Effector memory CD4-positive, alpha-beta T cell (primary cell): ENCODE measurements at places on chromosomes 16 and 17.

- DNase-seq, result no peak
Observed at GRCh38 chr17:71725811-71726210, 395.0 kb upstream of the SOX9 start.

DNA sequence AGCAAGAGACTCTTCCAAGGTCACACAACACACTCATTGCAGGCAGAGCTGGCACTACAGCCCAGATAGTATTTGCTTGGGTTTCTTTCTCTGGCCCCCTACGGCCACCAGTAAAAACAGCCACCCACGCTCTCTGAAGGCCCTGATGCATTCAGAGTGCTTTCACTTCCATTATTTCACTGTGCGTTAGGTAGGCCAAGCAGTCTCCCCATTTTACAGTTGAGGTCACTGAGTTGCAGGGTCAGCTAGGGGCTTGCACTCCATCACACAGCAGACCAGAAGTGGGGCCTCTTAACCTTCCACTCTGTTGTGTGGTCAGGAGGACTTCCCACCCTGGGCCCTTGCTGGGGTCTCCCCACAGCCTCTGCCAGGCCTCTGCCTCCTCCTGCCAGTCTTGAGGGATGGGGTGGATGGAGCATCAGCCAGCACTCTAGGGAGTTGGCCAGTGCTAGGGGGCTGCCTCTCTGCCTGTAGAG lies 2.5 kb downstream of the TBX21 start:
- DNase-seq, result no peak

GRCh38 chr17:40915199-40915661 lies 22.2 kb downstream of the KRT23 start:
- no peak for DNase-seq

DNA sequence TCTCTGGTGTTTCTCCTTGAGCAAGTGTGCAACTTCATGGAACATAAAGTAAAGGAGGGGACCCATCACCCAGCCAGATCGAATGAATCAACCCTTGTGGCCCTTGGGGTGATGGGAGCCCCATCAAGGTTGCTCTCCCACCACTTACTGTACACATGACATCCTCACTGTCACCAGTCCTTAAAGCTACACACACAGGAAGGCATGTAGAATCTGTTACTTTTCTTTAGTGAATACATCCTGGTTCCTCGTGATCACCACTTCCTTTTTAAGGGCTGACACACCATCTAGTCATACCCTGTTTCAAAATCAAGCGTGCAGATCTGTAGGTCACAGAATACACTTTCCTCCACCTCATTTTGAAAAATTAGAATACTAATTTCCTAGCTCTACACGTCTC lies 22.6 kb upstream of the MPHOSPH6 start:
- DNase-seq, result no peak

- DNase-seq, result no peak
Observed at GRCh38 chr17:59954856-59955255, 9.7 kb downstream of the RNFT1 start.

DNA sequence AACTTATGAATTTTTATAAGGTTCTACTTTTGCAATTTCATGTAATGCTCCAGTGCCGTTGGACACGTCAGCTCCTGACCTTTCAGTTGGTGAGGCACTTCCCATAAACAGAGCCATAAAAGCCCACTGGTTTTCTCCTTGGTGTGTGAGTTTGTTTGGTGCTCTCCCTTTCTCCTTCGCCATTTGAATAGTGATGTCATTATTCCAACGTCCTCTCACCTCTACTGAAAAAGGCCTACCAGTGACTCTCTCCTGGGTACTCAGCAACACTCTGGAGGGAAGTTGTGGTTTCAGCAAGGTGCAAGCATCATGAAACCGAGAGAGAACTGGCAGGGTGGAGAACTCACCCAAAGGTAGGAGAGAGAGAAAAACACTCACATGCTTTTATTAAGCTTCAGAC lies 29.6 kb upstream of the HNF1B start:
- no peak for DNase-seq

GRCh38 chr17:66474258-66474657 lies 171.8 kb downstream of the PRKCA start:
- no peak for DNase-seq
